ENCODE measurements at places on chromosomes 6 and 20.

DNA sequence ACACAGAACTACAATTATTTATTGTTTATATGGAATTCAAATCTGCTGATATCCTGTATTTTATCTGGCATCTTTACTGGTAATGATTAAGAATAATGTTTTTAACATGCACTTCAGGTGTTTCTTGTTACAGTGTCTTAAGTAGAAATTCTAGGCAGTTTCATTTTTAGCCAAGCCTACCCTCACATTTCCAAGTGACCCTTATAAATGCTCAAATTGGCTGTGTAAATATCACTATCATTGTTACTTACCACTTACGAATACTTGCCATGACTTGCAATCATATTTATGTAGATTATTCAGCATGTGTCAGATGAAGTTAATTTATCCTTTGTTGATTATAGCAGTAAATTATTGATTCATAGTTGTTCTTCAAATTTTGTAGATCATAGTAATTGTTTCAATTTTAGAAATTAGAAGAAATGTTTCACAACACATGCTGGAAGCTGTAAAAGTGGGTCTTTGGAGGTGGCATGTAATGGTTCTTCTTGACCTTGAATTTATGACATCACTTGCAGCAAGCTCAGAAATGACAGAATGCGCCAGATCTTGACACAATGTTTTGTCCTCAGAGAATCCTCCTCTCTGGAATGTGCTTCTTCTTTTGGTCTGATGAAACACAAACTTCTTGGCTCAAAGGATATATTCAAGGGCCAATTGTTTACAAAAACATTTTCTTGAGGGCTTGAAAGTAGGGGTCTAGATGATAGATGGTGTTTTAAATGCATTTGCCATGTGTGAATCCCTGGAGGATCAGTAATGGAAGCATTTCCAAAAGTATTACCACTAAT lies 471.8 kb downstream of the COL12A1 start:
- DNase-seq, result no peak

GRCh38 chr20:12394786-12395185 lies 477.1 kb downstream of the BTBD3 start:
- no peak for DNase-seq

GRCh38 chr6:95084867-95085266 lies 492.5 kb upstream of the MANEA start:
- DNase-seq, result no peak

DNA sequence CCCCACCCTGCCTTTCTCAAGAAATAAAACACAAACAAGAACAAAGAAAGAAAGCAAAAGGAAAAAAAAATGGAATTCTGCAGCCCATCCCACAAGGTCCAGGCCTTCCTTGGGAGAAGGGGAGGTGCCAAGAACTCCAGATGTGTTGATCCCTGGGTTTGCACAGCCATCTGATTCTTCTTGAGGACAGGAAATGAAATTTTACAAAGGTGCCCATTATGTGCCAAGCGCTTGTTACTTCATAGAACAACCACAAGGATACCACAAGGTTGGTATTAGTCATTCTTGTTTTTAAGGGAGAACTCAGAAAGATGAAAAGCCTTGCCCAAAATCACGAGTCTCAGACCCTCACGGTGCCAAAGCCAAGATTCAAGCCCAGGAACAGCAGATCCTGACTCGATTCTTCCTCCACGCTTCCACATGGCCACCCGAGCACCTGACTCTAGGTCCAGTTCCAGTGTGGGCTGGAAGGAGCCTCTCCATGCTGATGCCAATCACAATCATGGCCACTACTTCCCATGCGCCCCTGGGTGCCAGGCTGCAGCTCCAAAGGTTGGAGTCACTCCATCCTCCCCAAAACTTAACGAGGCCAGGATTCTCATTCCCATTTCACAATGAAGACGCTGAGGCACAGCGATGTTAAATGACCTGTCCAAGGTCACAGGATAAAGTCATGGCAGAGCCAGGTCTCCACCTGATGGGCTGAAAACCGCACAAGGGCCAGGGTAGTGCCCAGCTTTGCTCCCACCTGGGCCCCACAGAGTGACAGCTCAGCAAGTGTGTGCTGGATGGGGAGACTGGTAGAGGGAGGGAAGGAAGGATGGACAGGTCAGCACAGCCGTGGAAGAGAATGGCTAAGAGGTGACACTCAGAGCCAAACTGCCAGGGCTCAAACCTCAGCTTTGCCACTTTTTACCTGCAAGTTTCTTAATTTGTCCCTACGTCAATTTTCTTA lies 66.7 kb upstream of the TOP1 start:
- no peak for DNase-seq

GRCh38 chr20:50569864-50570836 lies 60.0 kb downstream of the PTPN1 start:
- DNase-seq, result peak; percentile 73

GRCh38 chr20:41697861-41698559 lies 79.8 kb upstream of the CHD6 start:
- no peak for DNase-seq

DNA sequence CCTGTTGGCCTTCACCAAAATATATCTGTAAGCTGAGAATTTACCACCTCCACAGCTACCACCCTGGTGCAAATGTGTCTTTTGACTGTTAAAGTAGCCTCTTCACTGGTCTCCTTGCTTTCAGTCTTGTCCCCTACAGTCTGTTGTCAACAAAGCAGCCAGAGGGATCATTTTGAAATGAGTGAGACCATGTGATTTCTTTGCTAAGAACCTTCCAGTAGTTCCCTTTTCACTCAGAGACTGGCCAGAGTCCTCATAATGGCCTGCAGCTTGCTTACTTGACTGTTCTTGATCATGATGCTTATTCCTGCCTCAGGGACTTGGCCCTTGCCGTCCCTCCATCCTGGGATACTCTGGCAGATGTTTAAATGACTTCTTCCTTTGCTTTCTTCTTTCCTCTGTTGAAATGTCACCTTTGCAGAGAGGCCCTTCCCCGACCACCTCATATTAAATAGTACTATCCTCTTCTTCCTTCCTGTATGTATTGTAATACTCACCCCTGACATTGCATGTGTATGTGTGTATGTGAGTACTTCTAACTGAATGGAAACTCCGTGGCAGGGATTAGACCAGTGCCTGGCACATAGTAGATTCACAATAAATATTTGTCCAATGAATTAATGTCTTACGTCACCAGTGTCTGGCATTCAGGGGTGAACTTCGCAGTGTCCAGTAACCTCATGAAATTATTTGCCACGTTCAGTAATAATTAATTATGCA lies 5.0 kb downstream of the MANBAL start:
- no peak for DNase-seq

GRCh38 chr20:57435498-57436222 lies 44.5 kb downstream of the RBM38 start:
- peak; percentile 83 for DNase-seq

DNA sequence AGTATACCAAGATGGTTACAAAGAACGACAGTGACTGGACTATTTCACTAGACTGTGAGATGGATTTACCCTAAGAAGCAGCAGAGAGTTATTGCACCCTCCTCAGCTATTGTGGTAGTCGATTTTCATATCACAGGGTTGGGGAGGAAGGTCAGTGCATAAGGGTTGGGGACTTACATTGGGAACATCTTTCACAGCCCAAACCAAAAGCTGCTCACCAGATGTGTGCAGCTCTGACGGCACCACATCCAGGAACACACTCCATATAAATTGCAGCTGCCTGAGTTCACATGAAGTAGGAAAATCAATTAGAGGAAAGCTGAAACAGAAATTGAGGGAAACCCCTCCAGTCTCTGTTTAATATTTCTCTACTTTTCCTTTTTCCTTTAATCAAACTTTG lies 470.5 kb upstream of the NRSN1 start:
- DNase-seq, result no peak

- no peak for DNase-seq
These were observed 269.8 kb downstream of the FARS2 start for GRCh38 chr6:5531161-5531560.

DNA sequence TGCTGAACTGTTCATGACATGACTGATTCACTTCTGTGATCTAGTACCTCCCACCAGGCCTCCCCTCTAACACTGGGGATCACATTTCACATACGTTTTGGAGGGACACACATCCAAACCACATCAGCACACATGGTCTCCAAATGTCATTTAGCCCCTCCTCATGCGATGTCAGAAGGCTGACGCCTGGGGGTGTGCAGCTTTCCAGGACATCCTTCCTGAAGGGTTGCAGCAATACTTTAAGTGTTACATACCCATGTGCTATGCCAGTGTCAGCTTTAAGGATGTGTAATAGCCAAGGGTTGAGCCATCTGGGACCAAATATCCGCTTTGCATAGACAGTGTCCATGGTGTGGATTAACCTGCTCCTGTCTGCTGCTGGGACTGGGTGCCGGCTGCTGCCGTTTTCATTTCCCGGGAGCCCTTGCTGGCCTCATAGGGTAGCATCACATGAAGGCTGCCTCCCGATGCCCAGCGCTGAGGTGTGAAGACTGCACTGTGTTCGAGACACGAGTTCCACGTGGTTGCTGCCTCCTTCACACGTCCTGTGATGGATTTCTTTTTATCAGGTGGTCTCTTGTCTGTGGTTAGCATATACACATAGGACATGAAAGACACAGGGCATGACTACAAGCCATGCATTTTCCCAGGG lies 219.0 kb downstream of the THBS2 start:
- DNase-seq, result no peak

- peak; percentile 91 for DNase-seq
These were observed 4.1 kb upstream of the ZNF512B start for GRCh38 chr20:63973636-63974401.

DNA sequence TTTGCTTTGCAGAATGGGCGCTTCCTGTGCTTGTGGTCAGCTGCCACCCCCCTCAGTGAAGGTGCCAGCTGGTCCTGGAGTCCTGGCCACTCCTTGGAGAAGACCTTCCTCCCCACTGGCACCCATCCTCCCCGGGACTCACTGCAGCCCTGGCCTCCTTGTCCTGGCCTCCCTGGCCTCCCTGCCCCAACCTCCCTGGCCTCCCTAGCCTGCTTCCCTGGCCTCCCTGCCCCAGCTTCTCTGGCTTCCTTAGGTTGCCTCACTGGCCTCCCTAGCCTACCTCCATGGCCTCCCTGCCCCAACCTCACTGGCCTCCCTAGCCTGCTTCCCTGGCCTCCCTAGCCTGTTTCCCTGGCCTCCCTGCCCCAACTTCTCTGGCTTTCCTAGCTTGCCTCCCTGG lies 297.8 kb downstream of the CDH4 start:
- no peak for DNase-seq

DNA sequence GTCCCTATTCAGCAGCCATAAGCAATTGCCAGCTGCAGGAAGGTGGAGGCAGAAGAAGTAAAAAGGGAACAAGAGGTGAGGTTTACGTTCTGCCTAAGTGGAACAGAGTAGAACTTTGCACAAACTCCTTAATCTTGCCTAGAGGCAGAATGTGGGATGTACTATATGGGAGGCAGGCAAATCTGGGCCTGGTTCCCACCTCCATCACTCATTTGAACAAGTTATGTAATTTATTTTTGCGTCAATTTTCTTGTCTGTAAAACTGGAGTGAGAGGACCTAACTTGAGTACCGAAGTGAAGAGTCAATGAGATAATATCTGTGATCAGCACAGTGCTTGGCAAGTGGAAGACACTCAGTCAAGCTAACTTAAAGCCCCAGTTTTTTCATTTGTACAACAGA lies 2.0 kb upstream of the TPBG start:
- no peak for DNase-seq

- no peak for DNase-seq
These were observed 73.0 kb upstream of the PBOV1 start for GRCh38 chr6:138291036-138291848.

- no peak for DNase-seq
These were observed 8.1 kb upstream of the ZBP1 start for GRCh38 chr20:57628047-57628961.

- no peak for DNase-seq
These were observed 63.1 kb downstream of the GMPR start for GRCh38 chr6:16301511-16301910.

DNA sequence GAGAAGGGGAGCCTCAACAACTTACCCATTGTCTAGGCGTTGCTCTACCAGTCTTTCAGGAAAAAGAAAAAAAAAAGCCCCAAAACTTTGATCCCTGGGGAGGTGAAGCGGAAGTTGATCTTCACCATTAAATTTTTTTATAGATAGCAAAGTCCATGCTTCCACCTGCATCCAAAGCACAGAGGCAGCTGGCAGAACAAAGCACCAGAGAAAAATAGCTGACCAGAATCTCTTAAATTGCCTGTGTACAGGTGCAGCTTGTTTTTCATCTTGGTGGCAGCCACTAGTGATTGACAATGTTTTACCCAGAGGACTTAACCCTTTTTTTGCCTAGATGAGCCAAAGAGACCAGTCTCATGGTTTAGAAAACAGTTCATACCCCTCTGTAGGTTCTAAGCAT lies 86.0 kb downstream of the MYB start:
- no peak for DNase-seq

DNA sequence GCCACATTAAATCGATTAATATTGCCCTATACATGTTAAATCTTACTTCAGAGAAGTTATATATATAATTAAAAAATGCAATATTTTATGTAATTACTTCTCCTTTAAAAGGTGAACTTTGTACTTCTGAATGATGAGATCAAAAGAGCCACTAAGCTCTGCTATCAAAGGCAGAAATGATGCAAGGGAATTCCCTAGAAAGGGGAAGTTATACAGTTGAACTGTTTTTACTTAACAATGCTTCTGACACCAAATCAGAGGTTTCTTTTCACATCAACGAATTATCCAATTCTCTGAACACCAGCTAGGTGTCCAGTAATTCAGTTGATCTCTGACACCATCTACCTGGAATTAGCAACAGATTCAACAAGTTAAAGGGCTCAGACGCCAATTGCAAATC lies 319.9 kb upstream of the TSHZ2 start:
- no peak for DNase-seq

GRCh38 chr6:14717307-14717706 lies 528.6 kb upstream of the JARID2 start:
- no peak for DNase-seq

GRCh38 chr6:112330071-112330878 lies 16.9 kb upstream of the RFPL4B start:
- DNase-seq, result no peak

DNA sequence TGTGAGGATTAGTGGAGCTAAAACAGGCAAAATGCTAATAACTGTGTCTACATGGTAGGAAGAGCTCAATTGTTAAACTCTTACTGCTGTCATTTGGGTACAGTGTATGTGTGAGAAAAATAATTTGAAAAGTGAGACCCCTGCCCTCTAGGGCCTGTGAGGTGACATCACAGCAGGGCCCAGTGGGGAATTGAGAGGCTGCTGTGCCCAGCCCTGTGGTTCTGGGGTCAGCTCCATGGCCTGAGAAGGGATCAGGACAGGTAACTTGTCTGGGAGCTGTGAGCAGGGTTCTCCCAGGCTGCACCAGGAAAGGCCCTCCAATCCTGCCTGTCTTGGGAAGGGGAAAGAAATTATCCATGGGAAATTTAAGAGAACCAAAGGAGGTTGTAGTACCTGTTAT lies 1.3 kb downstream of the SIRPB1 start:
- no peak for DNase-seq

GRCh38 chr20:38190936-38191371 lies 25.9 kb upstream of the TGM2 start:
- DNase-seq, result no peak

GRCh38 chr6:626236-626635 lies 30.7 kb downstream of the HUS1B start:
- DNase-seq, result no peak
